ENCODE measurements at places on chromosomes 6 and 20.
A peak's percentile ranks its signal among the peaks of the same experiment; 100 is the strongest.

GRCh38 chr20:45293041-45294002, 13.3 kb upstream of the RBPJL start:
- DNase-seq: peak; percentile 90

DNA sequence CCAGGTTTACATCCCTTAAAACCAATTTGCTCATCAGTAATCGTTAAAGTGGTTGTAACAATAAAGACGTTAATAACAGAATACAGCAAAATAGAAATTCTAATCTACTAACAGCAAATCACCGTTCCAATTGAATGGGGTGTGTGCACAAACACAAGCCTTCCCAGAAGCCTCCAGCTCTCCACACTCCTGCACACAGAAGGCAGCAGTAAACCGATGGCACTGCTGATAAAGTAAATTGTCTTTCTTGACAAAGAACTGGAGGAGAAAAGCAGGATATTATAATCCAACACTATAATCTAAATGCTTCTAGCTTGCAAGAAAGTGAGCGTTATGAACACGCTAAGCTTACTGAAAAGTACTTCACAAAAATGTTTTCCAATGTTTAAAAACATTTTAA, 7.0 kb downstream of the ZNF217 start:
- peak; percentile 11 for DNase-seq

DNA sequence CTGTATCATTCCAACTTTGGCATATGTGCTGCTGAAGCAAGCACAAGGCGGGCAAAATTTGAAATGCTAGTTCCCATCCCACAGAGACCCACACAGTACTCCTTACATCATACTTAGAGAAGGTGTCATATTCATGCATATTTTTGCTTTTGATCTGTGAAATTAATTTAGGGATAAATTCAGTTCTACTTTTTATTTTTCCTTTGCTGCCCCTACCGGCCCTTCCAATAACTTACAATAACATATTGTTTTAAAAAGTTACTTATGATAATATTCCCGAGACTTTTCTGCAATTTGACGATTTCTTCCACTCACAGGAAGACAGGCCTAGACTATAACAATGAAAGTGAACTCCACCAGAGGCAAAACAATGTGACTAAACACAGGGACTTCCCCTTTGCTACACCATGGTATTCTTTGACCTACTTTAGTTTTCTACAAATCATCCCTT, 35.0 kb downstream of the SESN1 start:
- DNase-seq: peak; percentile 79

GRCh38 chr20:4226330-4227084, 211.1 kb upstream of the RNF24 start:
- no peak for DNase-seq

- no peak for DNase-seq
Observed at GRCh38 chr20:39025883-39026282, 63.7 kb downstream of the DHX35 start.

DNA sequence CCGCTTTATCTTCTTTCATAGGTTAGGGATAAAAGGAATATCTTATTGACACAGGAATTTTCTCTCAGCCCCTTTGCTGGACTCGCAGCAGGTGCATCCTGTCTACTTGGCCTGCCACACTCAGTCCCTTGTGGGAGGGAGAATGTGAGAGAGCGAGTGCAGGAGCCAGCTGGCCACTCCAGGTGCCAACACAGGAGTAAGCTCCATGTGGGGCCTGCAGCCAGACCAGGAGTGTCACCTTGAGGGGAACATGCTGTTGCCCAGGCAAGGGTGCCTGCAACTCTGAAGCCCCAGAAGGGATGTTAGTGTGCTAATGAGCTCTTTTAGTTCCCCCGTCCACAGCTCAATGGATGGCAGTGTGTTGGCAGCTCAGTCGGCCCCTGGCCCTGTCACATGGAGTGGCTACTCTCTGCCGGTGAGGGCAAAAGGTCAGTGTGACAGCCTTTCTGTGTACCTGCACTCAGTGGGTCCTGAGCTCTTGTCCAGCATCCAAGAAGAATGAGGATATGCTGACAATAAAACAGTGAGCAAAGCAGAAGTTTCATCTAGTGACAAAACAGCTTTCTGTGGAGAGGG, 57.1 kb downstream of the CRYBG1 start:
- no peak for DNase-seq

GRCh38 chr6:15447546-15448267, 201.8 kb downstream of the JARID2 start:
- no peak for DNase-seq

DNA sequence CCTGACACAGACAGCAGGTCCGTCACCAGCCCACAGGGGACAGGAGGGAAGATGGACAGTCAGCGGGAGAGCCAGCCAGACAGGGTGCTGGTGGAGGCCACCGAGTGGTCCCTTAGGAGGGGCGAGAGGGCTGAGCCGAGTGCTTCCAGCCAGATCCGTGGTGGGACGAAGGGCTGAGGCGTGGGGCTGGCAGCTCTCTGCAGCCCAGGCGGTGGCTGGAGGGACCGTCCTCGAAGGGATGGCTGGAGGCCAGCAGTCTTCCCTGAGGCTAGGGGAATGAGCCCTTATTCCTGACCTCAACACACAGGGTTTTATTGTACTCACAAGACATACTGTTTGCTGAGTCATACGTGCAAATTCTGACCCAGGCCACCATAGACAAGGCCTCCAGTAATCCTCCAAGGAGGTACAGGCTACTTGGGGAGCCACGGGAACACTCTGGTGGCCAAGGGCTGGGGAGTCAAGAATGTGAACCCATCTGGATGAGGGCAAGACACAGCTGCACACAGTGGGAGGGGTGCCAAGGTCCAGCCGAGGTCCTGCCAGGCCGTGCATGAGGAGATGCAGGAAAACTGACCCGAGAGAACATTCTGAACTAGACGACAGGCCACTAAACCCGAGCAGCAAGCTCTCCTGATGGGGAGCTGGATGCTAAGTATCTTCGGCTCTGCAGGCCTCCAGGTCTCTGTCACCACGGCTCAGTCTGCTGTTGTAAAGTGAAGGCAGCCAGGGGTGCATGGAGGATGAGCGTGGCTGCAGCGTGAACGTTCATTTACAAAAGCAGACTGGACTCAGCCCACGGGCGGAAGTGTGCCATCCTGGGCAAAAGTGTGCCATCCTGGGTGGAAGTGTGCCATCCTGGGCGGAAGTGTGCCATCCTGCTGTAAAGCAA, 242.5 kb downstream of the TTLL2 start:
- DNase-seq: no peak

DNA sequence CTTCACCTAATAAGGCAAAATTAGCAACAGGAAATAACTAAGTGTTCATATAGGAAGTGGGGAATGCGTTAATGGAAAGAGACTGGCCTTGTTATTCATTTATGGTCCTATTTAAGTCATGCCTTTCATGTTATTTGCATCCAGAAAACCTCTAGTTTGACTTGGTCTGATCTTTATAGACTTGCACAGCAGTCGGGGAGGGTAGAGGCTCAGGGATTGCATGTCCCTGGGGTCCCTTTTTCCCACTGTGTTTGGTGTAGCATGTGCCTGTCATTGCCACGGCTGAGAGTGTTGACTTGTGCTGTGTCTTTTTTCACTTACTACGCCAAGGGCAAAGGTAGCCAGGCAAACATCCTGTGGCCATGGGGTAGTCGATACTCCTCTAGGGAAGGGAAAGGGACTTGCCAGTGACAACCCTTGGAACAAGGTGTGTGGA, 105.4 kb upstream of the RIN2 start:
- no peak for DNase-seq

DNA sequence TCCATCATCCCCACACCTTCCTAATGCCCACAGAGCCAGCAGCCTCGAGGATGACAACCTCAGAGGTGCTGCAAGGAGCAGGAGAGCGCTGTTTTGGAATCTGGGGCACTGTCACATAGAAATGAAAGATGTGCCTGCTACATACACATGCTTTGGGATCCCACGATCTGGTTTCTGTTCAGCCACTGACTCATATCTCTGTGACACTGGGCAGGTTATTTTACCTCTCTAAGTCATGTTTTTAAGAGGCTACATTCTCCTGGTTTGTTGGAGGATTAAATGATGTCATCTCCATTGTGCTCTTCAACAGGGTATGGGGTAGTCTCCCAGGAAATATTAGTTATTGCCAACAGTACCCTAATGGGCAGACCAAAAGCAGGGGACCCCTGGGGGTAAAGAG, 32.6 kb upstream of the TAB2 start:
- DNase-seq: no peak

DNA sequence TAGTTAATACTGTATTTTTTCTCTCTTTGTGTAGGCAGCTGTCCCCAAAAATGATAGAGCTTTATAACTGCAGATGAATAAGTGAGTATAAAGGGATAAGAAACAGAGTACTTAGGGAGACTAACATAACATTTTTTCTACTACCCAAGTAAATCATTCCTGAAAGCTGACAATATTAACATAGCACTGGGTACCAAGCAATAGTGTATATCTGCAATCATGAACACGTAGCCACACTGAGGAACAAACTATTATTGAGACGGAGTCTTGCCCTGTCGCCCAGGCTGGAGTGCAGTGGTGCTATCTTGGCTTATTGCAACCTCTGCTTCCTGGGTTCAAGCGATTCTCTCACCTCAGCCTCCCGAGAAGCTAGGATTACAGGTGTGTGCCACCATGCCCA, 105.9 kb downstream of the SESN1 start:
- no peak for DNase-seq

DNA sequence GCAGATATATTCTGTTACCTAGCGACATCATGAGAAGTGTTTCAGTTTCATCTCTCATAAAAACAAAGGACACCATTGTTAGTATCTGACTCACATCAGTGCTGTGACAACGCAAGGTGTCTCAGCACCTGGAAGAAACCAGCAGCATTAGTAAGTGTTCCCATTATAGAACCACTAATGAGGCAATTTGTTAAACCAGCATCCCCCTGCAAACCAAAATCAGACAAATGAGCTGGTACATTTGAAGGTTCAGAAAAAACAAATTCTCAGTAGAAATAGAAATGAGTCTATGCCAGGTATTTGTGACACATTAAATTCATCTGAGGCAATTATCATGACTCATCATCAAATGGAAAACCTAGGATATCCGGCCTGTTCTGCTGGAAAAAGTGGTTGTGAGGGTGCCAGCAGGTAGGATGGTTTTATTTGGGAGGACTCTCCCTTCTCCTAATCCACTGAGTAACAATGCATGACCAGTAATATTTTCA, 151.7 kb downstream of the TMEM200A start:
- DNase-seq: no peak

DNA sequence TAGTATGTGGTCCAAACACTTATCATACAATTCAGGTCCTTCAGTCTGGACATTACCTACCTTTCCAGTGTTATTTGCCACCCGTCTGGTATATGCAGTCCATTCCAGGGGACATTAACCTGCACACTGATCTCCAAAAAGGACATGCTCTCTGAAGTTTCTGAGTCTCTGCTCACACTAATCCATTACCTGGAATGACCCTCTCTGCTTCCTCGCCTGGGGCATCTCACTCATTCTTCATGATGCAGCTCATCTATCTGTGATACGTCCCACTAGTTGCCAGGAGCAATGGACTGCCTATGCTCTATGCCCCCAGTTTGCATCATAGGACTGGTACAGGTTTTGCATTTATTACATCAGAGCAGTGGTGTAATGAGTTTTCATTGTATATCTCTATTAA, 5.9 kb upstream of the TUBB2B start:
- no peak for DNase-seq

- no peak for DNase-seq
Observed at GRCh38 chr6:132964101-132964867, 149.9 kb downstream of the RPS12 start.

DNA sequence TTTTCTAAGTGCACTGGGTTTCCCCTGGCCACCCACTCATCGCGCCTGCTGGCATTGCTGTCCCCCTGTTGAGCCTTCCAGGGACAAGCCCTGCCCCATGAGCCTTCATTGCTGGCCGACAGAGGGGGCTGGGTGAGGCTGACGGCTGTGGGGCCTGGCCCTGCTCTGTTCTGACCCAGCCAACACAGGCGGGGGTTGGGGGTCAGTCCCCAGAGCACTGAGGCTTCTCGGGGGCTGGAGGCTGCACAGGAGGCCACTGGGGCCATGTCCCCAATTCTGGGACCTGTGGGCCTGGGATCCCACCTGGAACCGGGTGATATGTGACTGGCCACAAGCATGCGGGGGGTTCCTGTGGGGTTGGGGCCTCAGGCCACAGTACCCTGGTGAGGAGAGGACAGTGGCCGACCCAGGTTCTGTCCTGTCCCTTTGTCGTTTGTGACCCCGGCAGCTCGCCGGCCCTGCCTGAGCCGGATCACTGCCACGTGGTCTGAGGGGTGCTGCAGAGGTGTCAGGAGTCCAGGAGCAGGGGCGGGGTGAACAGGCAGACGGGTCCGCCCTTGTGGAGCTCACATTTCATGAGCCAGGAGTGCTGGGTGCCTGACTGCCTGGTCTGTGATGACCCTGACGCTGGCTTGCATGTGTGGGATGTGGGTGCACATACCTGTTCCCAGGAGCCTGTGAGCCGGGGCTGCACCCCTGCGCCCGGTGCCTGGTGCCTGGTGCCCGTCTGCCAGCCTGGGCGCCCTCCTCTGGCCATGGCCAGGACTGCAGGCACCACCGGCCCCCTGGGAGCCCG, 2.1 kb upstream of the COL20A1 start:
- DNase-seq: peak; percentile 63

DNA sequence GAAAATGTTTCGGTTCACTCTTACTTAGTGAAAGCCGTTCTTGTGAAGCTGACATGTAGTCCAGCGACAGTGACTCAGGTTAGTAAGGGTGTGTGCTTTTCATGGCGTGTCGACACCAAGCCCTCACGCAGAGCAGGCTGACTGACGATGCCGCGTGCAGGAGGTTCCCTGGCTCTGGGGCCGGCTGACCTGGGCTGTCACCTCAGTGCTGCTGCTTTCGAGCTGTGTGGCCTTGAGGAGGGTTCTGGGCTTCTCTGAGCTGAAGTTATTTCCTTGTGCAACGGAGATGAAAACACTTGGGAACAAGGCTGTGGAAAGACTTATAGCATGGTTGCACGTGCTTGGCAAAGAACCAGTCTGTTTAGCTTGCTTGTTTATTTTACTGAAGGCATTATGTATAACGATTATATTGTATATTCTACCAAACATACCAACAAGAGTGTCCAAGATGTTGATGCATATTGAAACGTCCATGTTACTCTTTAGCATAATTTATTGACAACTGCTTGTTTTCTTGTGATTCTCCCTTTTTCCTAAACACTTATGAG, 59.2 kb downstream of the PHACTR3 start:
- no peak for DNase-seq

GRCh38 chr20:54643761-54644160, 168.4 kb downstream of the DOK5 start:
- DNase-seq: no peak

DNA sequence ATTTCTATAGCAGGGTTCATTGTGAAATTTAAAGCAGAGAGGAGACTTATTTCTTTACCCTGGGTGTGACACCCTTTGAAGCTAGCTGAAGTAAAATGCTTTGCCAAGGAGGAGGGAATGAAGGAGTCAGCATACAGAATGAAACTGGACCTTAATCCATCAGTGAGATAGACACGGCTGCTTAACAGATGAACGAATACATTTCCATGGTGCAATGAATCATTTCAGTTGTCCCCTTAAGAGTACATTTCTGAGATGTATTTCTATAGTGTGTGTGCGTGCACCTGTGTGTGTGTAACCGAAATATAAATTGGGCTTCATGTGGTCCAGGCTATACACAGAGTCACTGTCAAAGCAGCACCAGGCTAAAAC, 73.8 kb upstream of the CD93 start:
- no peak for DNase-seq

GRCh38 chr20:3672547-3673171, 9.2 kb downstream of the ADAM33 start:
- DNase-seq: no peak

All from NB4 (cell line).